Mesenteric fat pad (tissue), 1 donor: ENCODE measurements at places on chromosomes 4 and X. TPM values are rescaled to one million over a fixed set of nuclear protein-coding genes. Genes with fewer than 3 reads are reported as not detected.

STS gene
- 30.8 TPM for total RNA-seq

CYLC1 gene
- not detected for total RNA-seq

PDZD11 gene
- 31.1 TPM for total RNA-seq

CTAG1B gene
- not detected for total RNA-seq

NRK gene
- 0.96 TPM for total RNA-seq

TRPC3 gene
- total RNA-seq: 0.48 TPM

XAGE1A gene
- not detected for total RNA-seq

PDCL2 gene
- total RNA-seq: not detected

GRCh38 chr4:167854881-167855280 lies 237.5 kb upstream of the ANXA10 start:
- no peak for DNase-seq

GRCh38 chr4:1336088-1336491 lies 10.9 kb upstream of the UVSSA start:
- no peak for DNase-seq

- DNase-seq: no peak
Observed at GRCh38 chr4:83961575-83961974, 425.7 kb downstream of the GPAT3 start.

DNA sequence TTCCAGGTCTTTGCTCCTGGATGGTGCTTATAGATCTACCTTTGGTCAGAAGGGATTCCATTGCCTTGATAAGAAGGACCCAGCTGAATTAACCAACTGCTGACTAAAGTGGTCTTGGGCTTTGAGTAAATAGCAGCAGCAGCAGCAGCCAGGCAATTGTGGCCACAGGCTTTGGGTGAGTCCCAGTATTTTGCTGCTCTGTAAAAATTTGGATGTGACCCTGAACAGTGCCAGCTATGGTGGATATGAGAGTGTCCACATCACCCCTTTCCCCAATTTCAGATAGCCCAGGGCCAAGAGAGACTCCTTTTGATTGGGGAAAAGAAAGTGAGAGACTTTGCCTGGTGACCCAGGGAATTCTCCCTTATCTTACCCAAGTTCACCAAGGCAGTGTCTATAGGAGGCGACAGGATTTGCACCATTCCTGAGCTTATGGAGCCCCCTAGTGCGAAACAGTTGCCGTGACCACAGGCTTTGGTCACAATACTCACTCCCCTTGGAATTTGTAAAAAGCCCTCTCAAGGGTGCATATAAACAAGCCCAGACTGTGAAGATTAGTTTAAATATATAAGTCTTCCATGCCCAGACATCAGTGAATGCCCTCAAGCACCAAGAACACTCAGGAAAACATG lies 518.0 kb downstream of the TMA16 start:
- no peak for DNase-seq

DNA sequence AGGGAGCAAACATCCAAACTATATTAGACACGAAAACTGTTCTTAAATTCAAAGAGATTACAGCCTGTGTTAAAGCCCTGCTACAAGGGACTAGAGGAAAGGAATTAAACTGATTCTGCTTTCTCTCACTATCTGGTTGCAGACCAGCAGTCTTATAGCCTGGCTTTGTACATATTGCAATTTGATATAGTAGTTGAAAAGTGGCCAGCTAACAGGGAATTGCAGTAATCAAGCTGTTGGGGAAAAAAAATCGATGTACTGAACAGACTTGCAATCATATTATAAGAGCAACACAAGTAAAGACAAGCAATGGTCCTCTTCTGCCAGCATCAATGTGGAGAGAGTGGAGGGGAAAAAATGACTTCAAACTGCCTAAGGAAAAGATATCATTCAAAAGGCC lies 364.4 kb upstream of the EPHA5 start:
- no peak for DNase-seq
